ENCODE measurements at places on chromosomes 4 and X.

GRCh38 chr4:32661229-32661628, 1941.1 kb downstream of the PCDH7 start:
- DNase-seq = no peak

- DNase-seq = no peak
These were observed 532.7 kb downstream of the GRXCR1 start for GRCh38 chr4:43425206-43425605.

DNA sequence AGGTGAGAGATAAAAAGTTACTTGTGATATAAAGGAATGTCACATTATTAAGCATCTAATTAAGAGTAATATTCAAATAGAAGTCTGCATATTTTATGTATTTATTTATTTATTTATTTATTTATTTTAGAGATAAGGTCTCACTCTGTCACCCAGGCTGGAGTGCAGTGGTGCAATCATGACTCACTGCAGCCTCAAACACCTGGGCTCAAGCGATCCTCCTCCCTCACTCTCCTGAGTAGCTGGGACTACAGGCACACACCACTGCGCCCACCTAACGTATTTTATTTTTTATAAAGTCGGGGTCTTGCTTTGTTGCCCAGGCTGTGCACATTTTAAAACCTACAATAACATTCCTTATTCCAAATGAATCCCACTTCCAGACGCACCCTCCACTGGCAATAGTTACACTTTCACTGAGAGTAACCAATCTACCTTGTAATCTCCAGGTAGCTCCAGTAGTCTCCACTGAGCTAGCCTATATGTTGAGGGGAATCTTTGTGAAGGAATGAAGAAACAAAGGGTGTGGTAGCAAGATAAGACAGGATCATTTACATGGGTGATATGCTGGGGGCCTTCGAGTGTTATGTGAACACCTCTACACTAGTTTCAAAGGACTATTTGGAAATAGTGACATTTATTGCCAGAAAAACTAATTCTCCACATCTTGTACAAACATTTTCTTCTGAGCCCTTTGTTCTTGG, 11.9 kb downstream of the SH3D19 start:
- peak; percentile 24 for DNase-seq

GRCh38 chr4:10575414-10575813, 109.2 kb downstream of the CLNK start:
- DNase-seq = no peak

DNA sequence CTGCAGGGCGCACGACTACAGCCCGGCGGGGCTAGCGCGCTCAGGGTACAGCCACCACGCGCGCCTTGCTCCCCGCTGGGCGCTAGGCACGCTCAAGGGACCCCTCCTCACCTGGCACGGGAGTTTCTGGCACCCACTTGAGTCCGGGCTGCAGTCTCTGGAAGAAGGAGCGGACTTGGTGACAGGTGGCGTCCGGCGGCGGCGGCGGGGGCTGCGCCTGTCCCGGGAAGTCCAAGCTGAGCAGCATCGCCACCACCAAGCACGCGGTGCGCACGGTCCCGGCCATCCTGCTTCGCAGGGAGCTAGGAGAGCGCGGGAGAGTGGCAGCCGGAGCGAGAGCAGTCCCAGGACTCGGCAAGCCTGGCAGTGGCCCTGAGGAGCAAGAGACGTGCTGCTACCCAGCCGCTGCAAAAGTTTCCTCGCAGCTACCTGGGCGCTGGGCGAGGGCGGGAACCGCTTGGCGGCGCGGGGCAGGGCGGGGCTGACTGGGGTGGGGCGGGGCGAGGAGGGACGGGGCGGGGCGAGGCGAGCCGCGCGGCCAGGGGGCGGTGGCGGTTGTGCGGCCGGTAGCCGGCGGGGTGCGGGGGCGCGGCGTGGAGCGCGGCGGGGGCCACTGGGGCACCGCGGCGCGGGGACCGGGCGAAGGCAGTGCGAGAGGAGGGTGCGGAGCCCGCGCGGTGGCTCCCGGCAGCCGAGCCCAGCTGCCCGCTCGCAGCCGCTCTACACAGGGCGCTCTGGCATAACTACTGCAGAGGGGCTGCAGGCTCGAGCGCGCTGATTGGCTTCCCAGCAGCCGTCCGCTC, at the start of gene GPC3:
Gene GPC3 (minus strand): TSS at position 431 of the 803 bp plus-strand sequence.
- peak; percentile 34 for DNase-seq

- DNase-seq = peak; percentile 83
These were observed 17.6 kb upstream of the CCNI start for GRCh38 chr4:77093401-77093800.

- no peak for DNase-seq
These were observed 661.2 kb downstream of the FAT4 start for GRCh38 chr4:125975861-125976397.

- DNase-seq = no peak
These were observed 321.6 kb upstream of the PITX2 start for GRCh38 chr4:110944501-110944900.

DNA sequence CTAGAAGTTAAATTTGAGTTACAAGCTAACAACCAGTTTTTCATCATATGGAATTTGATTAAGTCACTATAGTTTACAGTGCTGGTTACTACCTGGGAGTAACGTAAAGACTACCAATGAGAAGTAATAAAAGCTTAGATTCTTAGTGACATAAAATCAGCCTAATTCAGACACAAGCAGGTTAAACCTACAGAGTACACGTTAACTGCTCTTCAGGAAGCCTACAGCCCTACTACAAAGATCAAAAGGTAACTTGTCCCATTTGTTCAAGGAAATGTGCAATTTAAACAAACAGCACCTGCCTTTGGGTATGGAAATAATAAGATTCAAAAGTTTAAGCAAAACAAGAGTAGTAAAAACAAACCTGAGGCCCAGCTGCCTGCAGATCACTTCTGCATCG, 21.5 kb downstream of the PRSS12 start:
- DNase-seq = no peak

DNA sequence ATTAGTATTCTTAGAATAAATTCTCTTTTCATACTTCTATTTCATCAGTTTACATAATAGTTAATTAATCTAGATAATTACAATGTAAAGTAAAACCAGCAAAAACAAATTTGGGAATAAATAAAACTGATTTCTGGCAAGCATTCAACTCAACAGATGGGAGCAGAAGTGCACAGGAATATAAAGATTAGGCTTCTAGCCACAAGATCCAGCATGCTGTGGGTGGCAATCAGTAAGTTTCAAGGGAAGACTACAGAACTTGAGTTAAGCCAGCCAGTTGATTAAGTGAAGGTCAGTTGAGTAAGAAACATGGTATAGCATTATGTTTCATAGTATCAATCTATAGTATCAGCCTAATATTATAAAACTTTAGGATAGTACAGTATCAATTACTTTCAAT, 324.2 kb upstream of the AADAT start:
- no peak for DNase-seq

DNA sequence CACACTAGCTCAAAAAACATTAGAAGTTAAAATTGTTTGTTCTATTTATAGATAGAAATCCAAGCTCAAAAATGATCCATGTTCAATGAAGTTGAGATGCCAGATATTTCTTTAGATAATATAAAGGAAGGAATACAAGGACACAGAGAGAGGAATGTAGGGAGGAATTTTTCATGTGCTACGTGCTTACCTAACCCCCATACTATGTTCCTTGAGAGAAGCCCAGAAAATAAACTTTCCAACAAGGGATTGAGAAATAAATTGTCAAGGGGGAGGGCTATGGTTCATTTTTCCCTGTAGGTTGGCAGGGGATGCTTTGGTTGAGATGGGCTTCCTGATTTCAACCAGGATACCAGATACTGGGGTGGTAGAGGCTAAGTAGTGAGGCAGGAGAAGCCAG, 15.6 kb upstream of the ADH5 start:
- no peak for DNase-seq

GRCh38 chrX:23953908-23954269, 46.1 kb downstream of the CXorf58 start:
- DNase-seq = no peak

GRCh38 chr4:10608501-10609219, 75.9 kb downstream of the CLNK start:
- DNase-seq = no peak

DNA sequence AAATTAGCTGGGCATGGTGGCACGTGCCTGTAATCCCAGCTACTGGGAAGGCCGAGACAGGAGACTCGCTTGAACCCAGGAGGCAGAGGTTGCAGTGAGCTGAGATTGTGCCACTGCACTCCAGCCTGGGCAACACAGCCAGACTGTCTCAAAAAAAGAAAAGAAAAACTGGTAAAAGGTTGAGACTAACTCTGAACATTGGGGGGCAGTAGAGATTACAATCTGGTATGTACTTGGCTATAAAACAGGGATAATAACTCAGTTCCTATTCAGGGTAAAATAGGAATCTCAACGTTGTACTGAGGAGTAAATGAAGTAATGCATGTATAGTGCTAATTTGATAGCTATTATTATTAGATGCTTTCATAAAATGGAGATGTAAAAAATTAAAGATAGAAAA, 12.5 kb upstream of the KLF8 start:
- peak; percentile 13 for DNase-seq

DNA sequence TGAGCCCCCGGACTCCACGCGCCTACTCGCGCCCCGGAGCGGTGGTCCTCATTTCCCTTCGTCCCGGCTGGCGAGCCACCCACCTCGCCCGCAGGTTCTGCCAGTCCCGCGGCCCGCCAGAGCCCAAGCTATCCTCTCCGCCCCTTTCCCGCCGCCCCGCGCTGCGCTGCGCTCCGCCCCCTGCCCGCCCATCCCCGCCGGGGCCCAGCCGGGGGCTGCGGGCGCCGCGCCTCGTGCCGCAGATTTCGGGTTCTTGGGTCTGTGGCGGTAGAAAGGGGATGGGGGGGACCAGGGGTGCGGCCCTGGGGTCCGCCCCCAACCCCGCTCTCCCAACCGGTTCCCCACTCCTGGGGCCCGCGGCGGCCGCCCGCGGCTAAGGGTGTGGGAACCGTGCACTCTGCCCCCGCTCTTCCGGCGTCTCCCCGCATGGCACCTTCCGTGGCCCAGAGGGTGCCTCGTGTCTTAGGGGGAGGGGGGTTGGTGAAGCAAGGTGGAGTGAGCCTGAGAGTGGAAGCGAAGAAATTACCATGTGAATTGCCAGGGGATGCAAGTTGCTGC, 650.8 kb upstream of the DIPK2B start:
- peak; percentile 66 for DNase-seq

GRCh38 chr4:57612279-57612678, 502.1 kb upstream of the IGFBP7 start:
- peak; percentile 58 for DNase-seq

- no peak for DNase-seq
These were observed 1056.4 kb upstream of the POU3F4 start for GRCh38 chrX:82451725-82452124.

DNA sequence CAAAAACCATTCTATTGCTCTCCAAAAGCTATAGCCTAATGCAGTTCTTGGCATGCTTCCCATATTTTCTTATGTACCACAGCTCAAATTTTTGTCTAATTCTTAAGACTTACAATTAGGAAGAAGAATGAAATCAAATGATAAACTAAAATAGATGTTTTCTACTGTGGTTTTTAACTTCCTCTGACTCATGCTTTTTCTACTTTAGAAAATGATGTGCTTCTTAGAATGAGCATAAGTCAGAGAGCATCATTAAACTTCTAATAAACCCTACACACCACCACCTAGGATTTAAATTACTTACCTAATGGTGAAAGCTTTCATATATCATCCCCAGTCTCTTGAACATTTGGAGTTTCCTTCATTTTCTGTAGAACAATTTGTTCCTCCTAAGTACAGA, 217.0 kb upstream of the NDST3 start:
- no peak for DNase-seq

- DNase-seq = peak; percentile 28
These were observed 88.3 kb downstream of the NHSL2 start for GRCh38 chrX:71998836-71999509.

GRCh38 chr4:47444031-47444430, 19.5 kb downstream of the COMMD8 start:
- DNase-seq = no peak

- no peak for DNase-seq
These were observed 227.1 kb upstream of the FTHL17 start for GRCh38 chrX:31298916-31299315.

- peak; percentile 0 for DNase-seq
These were observed 120.5 kb upstream of the WDR1 start for GRCh38 chr4:10237131-10237530.

DNA sequence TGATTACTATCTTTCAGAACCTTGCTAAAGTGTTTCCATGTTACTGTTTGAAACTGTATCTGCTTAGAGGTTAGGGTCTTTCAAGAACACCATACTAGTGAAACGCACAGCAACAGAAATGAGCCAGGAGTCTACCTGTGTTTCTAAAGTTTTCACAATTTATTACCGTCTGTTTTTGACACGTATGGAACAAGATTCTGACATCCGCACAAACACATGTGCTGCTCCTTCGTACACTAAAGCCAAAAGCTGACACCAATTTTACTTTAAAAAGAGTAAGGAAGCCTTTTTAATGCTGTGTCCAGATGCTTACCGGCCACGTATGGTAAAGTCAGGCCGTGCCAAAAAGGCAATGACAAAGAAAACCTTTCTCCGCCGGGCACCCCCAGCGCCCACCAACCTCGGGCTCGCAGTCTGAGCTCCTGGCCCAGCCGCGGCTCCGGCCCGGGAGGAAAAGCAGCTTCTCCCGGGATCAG, 532 bp downstream of the RPS4X start:
- no peak for DNase-seq

DNA sequence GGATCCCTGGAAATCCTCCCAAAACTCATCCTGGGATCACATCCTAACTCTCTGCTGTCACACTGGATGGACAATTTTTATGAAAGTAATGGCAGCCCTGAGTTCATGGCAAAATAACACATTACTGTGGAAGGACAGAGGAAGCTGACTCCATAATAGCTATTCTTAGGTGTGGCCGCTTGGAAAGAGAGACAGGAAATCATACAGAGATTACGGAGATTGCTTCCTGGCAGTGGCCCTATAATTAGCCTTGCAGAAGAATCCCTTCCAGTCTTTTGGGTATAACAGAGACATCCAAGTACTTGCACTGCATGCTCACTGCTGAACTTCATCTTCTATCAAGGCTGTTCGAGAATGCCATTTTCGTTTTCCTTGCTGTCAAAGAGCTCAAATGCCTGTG, 133.1 kb upstream of the VCX start:
- no peak for DNase-seq

DNA sequence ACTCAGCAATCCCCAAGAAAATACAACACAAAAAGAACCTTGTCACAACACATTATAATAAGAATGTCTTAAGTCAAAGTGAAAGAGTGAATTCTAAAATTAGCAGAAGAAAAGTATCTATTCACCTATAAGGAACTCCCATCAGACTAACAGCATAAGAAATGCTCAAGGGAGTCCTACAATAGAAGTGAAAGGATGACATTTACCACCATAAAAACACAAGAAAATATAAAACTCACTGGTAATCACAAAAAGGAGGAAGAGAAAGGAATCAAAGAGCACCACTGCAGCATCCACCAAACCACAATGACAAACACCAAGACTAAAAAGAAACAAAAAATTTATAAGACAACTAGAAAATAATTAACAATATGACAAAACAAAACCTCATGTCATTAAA, 257.0 kb upstream of the AGTR2 start:
- no peak for DNase-seq

- no peak for DNase-seq
These were observed 804.5 kb downstream of the C4orf33 start for GRCh38 chr4:129900430-129900953.

DNA sequence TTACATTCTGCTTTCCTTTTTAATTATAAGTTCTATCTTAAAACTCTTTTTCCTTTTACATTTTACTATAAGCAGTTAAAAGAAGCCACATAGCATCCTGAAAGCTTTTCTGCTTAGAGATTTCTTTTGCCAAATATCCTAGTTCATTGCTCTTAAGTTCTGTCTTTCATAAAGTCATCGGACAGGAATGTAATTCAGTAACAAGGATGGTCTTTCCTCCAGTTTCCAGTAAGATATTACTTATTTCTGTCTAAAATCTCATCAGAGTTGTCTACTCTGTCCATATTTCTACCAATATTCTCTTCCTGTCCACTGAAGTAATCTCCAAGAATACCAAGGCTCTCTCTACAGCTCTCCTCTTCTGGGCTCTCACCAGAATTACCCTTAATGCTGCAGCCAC, 37.5 kb upstream of the ADH1C start:
- DNase-seq = no peak
